ENCODE measurements at places on chromosomes 7 and 10.

- no peak for DNase-seq
Observed at GRCh38 chr10:70812814-70813213, 2.9 kb upstream of the SGPL1 start.

DNA sequence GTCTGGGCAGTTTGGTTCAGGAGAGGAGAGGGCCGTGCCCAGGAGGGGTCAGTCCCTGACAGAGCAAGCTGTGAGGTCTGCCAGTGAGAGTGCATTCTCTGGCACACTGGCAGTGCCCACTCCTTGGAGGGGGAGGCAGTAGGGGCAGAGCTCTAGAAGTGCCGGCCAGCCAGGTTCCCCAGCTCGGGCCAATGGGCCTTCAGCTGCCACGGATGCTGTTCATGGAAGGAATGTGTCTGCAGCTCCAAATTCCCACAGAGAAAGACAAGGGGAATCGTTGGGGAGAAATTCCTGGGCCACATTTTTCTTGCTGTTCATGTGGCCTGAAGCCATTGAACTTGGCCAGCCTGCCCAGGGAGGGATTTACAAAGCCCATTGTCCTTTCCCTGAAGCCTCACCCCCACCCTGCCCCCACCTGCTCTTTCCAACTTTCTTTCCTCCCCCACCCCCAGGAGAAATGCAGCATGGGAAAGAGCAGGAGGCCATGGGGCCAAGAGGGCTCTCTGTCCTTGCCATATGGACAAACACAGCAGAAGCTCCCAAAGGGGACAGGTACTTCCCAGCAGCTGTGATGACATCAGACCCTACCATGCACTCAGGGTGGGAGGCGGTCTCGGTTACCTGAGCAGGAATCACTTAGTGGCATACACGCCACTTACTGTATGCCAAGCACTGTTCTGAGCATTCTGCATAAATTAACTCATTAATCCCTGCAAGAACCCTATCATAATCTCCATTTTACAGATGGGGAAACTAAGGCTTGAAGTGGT is 70.7 kb downstream of the ARHGAP22 start:
- DNase-seq, result no peak

DNA sequence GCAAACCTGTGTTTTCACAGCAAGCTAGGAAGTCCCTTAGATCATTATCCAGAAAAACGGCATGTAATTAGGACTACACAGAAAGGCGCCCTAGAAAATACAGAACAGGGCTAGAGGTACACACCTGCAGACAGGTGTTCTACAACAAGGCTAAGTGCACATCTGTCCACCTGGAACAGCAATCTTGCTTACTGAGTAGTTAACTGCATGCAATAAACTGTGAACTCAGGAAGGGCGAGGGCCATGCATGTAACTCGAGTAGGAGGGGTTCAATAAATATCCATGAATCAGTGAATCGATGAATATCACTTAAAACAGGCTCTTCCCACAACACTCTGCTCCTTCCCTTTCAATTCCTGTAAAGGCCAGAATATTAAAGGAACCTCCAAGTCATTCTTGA is 22.0 kb downstream of the FAM171A1 start:
- DNase-seq, result no peak

GRCh38 chr10:60975716-60976115 is 31.7 kb upstream of the RHOBTB1 start:
- DNase-seq, result no peak

DNA sequence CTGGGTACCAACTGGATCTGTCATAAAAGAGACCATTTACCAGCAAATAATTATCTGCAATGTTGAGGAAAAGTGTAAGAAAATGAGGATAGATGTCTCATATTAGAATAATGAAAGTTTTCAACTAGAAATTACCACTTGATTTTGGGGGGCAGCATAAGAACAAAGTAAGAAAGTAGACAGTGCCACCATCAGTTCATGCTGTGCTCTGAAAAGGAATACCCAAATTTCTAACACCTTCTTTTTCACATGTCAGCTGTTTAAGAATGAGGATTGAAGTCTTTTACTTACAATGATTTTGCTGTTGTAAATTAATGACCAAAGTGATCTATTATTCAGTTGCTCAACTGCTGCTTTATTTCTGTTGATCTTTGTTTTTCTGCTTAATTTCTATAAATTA is 578.3 kb downstream of the ETV1 start:
- DNase-seq, result no peak

- DNase-seq, result no peak
Observed at GRCh38 chr7:50620433-50620832, 55.2 kb upstream of the DDC start.

DNA sequence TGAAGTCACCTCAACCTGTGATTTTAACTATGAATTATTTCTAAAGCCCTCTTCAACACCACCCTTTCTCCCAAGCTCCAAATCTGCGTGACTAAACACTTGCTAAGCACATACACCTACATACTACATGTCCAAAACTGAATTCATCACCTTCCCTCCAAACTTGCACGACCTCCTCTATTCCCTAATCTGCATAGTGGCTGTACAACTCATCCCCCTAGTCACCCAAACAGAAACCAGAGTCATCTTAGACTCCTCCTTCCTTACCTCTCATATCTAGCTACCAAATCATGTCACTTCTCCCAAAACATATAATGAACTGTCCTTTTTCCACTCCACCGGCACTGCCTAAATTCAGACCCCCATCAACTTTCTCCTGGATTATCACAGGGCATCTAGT is 16.2 kb downstream of the ARHGAP21 start:
- no peak for DNase-seq

- no peak for DNase-seq
Observed at GRCh38 chr7:47484923-47485639, 96.8 kb downstream of the TNS3 start.

DNA sequence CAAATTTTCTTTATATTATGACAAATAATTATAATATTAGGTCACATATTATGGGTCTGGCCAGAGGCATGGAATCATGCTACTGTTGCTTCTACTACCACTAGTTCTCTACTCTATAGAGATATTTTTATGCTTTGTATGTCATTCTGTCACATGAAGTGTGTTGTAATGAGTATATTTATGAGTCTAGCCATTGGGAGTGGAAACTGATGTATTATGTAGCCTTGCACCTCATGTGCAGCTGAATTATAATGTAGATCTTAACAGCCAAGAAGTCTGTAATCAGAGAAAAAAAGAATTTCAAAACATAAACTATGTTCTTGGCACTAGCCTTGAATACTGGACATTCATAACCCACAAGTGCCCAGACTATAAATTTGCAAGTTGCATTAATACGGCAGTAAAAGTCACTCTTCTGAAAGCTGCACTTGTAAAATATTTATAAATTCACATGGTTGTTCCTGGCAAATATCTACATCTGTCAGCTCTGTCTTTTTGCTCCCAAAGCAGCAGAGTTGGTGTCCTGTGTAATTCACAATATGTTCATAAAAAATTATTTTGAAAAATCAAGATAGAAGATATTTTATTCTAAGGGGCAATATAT is 48.6 kb upstream of the SKAP2 start:
- DNase-seq, result no peak

DNA sequence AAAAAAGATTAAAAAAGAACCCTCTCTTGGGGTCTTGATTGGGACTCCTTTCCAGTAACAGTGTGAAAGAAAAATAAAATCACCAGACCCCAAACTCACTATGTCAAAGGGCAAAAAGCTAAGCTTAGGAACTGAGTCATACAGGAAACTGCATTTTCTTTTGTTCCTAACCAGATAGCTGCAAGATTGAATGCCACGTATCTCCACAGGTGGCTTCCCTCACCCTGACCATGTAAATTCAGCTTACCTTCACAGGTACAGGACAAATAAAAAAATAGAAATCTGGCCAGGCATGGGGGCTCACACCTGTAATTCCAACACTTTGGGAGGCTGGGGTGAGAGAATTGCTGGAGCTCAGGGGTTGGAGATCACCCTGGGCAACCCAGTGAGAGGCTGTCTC is 32.5 kb upstream of the EIF4H start:
- DNase-seq, result no peak

- DNase-seq, result no peak
Observed at GRCh38 chr10:37700886-37701780, 156.3 kb downstream of the ZNF248 start.

- no peak for DNase-seq
Observed at GRCh38 chr10:54799506-54799905, 1.5 kb downstream of the PCDH15 start.

DNA sequence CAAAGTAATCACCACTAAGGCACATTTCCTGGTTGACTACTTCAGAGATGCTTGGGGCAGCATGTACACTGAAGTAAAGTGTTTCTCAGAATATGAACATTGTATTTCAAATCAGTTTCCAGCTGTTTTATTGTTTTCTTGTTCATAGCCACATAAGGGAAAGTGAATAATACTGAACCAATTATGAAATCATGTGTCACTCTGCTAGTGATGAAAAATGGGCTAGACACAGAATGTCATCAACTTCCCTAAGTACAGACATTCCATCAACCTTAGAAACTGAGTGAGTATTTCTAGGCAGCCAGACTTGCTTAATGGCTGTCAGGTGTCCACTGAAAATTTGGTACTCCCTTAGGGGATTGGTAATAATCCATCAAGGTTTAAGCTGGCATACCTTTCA is 603.5 kb downstream of the ARL4A start:
- DNase-seq, result no peak

- DNase-seq, result no peak
Observed at GRCh38 chr7:73585196-73585595, 6.8 kb upstream of the TBL2 start.

DNA sequence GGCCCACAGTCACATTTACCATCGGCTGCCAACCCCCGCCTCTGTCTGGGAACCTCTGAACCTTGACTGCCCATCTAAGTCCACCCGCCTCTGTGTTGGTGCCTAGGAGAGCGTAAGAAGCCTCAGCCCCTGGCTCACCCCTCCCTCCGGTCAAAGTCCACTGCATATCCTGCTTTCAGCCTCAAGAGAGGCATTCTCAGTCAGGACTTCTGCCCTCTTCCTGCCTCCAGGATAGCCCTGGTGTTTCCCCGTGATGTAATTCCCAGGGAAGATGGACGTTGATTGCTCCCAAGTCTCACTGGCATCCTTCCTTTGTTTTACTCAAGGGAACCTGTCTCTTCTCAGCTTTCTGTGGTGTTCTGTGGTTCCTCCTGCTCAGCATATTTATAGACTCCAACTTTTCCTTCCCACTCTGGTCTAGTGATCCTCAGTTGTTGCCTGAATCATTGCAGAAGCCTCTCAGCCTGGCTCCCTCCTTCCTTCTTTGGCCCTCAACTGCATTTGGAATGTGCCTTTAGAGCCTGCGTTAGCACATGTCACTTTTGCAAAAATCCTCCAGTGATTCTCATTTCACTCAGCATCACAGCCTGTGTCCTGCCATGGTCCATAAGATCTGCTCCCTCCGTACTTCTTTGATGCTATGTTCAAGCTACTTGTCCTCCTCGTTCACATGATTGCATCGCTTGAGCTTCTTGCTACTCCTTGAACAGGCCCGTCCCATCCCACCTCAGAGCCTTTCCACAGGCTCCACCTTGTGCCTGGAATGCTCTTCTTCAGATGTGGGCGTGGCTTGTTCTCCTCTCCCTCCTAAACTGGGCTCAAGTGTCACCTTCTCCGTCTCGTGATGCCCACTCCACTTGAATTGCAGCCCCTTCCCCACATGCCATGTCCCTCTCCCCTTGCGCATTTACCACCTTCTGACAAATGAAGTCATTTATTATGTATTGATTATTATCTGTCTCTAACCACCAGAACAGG is 124.2 kb downstream of the PLPP4 start:
- no peak for DNase-seq

GRCh38 chr7:77428777-77429231 is 12.7 kb upstream of the GSAP start:
- no peak for DNase-seq
